ENCODE measurements at places on chromosomes 1 and 21. TPM values are rescaled to one million over a fixed set of nuclear protein-coding genes. Genes with fewer than 3 reads are reported as not detected.

Gene FMO2
- 1.4 TPM for polyA plus RNA-seq

Gene RGS8
- not detected for polyA plus RNA-seq

Gene SPOCD1
- polyA plus RNA-seq = 0.12 TPM

Gene GIPC2
- 3.7 TPM for polyA plus RNA-seq

Gene SLC27A3
- polyA plus RNA-seq = 47.4 TPM

Gene GSTM1
- polyA plus RNA-seq = 341 TPM

Gene SELP
- 1.7 TPM for polyA plus RNA-seq

- peak; percentile 61 for DNase-seq
These were observed 9.5 kb downstream of the ATP1B1 start for GRCh38 chr1:169115891-169116585.

- DNase-seq = no peak
These were observed 9.7 kb upstream of the ATAD3B start for GRCh38 chr1:1461721-1462317.

DNA sequence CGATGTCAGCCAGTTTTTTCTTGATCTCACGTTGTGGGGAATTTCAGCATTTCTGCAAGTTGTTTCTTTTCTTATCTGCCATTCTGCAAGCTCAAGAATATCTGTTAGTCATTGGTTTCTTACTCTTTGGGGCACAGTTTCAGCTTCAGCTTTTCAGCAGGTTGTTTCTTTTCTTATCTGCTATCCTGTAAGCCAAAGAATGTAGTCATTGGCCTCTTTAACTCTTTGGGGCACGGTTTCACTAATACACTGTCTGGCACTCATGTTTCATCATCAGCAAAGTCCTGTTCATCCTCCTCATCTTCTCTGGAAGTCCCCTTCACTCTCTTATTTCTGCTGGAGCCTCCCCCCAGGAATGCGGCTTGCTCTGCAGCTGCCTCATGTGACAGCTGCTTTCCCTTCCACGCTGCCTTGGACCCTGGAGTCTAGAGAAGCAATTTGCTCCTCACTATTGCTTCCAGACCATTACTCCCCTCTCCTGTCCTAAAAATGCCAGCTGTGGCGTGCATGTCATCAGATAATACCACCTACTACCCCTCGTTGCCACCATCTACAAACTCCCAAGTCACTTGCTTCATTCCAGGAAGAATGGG is 67.0 kb upstream of the CACNA1E start:
- DNase-seq = no peak

- DNase-seq = no peak
These were observed 22.2 kb upstream of the TMEM200B start for GRCh38 chr1:29145739-29146437.

GRCh38 chr1:96206451-96206850 is 515.1 kb upstream of the PTBP2 start:
- DNase-seq = no peak

DNA sequence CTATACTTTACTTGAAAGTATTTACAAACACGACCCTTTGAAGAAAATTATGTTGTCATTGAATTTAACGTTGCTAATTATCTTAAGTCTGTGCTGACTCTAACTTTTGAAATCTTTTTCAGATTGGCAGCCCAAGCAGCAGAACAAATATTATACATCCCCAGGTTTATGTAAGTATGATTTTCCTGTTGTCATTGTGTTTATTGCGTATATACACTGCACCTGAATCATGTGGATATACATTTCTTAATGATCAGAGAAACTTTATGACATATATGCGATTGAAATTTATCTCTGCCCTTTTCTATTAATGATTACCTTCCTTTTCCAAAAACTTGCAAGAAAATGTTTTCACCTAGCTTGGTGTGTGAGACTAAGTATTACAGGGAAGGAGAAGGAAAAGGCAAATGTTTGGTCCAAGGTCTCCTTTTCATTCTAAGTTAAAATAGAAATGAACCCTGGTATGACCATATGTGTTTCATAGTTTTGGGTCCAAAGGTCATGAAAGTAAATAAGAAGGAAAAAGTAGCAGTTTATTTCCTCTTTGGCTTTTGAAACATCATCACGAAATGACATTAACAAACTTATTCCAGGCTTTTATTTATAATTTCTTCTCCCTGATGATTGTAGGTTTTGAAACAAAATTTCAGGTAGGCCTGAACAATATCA is 116.8 kb downstream of the VPS13D start:
- DNase-seq = no peak

DNA sequence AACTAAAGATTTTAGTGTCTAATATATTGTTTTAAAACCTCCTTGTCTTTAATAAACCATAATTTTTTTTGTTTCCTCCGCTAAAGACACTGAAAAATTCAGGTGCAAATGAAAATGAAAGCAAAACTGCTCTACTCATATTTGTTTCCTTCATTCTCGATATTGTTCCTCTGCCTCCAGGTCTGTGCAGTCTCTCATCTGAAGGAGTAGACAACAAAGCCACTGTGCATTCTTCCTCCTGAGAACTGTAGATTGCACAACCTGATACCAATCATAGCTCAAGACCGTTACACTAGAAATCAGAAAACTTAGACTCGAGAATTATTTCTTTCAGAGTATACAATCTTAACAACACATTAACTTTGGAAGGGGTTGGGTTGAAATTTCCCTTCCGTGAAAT is 373.1 kb upstream of the CXADR start:
- no peak for DNase-seq

- no peak for DNase-seq
These were observed 9.5 kb upstream of the PLEKHM2 start for GRCh38 chr1:15674386-15675159.

DNA sequence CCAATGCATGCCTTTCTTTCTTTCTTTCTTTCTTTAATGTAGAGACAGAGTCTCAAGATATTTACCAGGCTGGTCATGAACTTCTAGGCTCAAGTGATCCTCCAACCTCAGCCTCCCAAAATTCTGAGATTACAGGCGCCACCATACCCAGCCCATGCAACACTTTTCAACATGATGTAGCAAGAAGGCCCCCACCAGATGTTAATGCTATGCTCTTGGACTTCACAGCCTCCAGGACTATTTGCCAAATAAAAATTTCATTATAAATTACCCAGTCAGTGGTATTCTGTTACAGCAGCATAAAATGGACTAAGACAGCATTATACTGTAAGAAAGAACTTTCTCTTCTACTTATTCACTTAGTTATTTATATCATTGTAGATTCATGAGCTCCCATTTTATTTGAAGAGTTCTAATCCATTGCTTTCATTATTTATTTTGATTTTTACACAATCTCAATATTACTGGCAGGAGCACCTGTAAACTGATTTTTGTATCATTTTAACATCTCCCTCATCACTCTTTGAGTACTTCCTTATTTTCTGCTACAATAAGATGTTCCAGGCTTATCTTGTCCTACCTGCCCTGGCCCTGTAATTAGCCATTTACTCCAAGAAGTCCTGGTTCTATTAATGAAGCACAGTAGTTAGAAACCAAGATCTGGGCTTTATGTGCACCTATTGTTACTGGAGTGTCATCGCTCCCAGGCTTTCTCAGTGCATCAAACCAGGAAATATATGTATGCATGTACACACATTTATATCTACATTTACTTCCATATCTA is 4.8 kb upstream of the RCSD1 start:
- no peak for DNase-seq

GRCh38 chr1:178846306-178846705 is 24.6 kb downstream of the ANGPTL1 start:
- no peak for DNase-seq

- peak; percentile 79 for DNase-seq
These were observed 93.9 kb downstream of the ADCY10 start for GRCh38 chr1:167819849-167820683.

- DNase-seq = no peak
These were observed 43.2 kb downstream of the IL6R start for GRCh38 chr1:154448331-154448811.

GRCh38 chr1:10789803-10790702 is 6.4 kb downstream of the CASZ1 start:
- no peak for DNase-seq

GRCh38 chr1:240602189-240602588 is 9.8 kb downstream of the GREM2 start:
- DNase-seq = no peak

- DNase-seq = no peak
These were observed 13.5 kb upstream of the NEXN start for GRCh38 chr1:77874804-77875445.

GRCh38 chr1:2386636-2387611 is 4.4 kb downstream of the MORN1 start:
- no peak for DNase-seq

- DNase-seq = no peak
These were observed 113.0 kb downstream of the DMRTB1 start for GRCh38 chr1:53572065-53572814.

Measured in liver (tissue), 10 donors.